CD4-positive, CD25-positive, alpha-beta regulatory T cell (primary cell): ENCODE measurements at places on chromosomes 3 and 15.

GRCh38 chr3:144770915-144771351 is 799.3 kb downstream of the DIPK2A start:
- no peak for DNase-seq

GRCh38 chr3:128286691-128287090 is 133.4 kb downstream of the EEFSEC start:
- no peak for DNase-seq

- no peak for DNase-seq
Measured at GRCh38 chr3:195254454-195255175, 16.3 kb downstream of the XXYLT1 start.

GRCh38 chr3:45105855-45106671 is 40.1 kb downstream of the CDCP1 start:
- no peak for DNase-seq

DNA sequence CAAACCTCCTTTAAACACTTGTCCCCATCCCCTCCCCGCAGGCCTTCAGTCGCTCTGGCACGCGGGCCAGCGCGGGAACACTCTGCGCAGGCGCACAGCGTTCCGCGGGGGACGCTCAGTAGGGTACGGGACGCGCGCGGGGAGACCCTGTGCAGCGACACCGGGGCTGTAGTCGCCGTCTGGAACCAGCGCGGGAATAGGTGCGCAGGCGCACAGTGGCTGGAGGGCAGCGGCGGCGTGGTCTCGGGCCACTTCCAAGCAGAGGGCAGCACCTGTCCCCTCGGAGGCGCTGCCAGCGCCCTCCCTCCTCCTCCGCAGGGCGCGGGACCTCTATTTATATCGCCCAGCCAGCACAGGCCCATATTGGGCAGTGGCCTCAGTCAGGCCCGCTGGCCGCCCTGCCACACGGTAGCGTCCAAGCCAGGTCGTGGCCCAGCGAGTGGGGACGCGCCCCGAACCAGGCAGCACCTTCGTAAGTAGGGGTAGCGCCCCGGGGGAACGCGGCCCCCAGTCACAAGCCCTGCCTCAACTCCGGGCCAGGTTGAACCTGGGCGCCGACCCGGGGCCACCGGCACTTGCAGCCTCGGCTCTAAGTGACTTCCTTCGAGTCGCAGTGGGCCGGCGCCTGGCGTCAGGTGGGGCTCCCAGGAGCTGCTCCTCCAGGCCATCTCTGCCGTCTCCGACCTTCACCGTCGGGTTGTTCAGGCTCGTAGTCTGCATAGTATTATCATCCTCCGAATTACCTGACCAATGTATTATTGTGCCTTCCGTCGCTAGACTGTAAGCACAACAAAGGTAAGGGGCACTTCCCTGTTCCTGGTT is at the start of gene KBTBD12:
TSS of gene KBTBD12 (plus strand) at position 118 of the 822 bp plus-strand sequence. CDS start 7,830 bp downstream, outside the sequence.
- DNase-seq, result no peak

DNA sequence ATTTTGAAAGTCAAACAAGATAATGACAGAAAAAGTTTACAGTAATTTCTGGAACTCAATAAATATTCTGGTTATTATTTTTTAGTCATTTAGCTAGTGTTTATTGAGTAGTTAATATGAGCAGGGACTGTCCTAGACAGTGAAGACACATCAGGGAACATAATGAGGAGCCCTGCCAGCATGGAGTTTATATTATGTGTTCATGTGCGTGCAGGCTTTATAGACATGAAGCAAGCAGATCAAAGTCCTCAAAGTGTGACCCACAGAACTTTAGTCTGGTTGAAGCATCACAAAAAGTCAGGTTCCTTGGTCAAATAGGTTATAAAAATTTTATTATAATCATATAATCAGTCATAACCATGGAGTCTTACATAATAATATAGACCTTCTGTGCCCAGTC is 289.3 kb downstream of the CLSTN2 start:
- DNase-seq, result no peak
